ENCODE measurements at places on chromosomes 7 and 10. TPM values are rescaled to one million over a fixed set of nuclear protein-coding genes. Genes with fewer than 3 reads are reported as not detected.

BMPER gene
- total RNA-seq = not detected

KLLN gene
- 0.69 TPM for total RNA-seq

MYL10 gene
- not detected for total RNA-seq

NKX1-2 gene
- total RNA-seq = not detected

- no peak for DNase-seq
These were observed at the start of gene PRKCQ for GRCh38 chr10:6579904-6580278. Gene PRKCQ (minus strand): TSS chr10:6580276. CDS start chr10:6515135, 65,141 bp downstream.

- no peak for DNase-seq
These were observed 25.9 kb downstream of the SMNDC1 start for GRCh38 chr10:110278562-110279406.

- DNase-seq = no peak
These were observed 22.7 kb downstream of the GET4 start for GRCh38 chr7:898855-899681.

GRCh38 chr10:60511477-60512229, 122.0 kb upstream of the ANK3 start:
- DNase-seq = no peak

Data from activated naive CD8-positive, alpha-beta T cell treated with anti-CD3 and anti-CD28 coated beads, Interleukin-2, amount 10 ng/mL, durations not matched to agents 7 days and 5 days (primary cell).